ENCODE measurements at places on chromosomes 6 and 20.

DNA sequence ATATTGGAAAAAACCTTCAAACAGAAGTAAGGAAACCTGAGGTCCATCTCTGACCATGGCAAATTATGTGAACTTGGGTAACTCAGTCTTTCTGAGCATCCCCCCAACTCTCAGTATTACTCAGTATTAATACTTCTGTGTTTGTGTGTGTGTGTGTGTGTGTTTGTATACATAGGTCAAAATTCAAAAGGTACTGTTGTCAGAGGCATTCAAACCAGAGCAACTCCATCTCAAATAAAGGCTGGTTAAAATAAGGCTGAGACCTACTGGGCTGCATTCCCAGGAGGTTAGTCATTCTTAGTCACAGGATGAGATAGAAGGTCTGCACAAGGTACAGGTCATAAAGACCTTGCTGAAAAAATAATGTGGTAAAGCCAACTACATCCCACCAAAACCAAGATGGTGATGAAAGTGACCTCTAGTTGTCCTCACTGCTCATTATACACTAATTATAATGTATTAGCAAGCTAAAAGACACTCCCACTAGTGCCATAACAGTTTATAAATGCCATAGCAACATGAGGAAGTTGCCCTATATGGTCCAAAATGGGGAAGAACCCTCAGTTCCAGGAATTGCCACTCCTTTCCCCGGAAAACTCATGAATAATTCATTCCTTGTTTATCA lies 33.3 kb upstream of the SLC22A16 start:
- no peak for DNase-seq

GRCh38 chr6:132019586-132019985 lies 68.4 kb upstream of the CCN2 start:
- no peak for DNase-seq

DNA sequence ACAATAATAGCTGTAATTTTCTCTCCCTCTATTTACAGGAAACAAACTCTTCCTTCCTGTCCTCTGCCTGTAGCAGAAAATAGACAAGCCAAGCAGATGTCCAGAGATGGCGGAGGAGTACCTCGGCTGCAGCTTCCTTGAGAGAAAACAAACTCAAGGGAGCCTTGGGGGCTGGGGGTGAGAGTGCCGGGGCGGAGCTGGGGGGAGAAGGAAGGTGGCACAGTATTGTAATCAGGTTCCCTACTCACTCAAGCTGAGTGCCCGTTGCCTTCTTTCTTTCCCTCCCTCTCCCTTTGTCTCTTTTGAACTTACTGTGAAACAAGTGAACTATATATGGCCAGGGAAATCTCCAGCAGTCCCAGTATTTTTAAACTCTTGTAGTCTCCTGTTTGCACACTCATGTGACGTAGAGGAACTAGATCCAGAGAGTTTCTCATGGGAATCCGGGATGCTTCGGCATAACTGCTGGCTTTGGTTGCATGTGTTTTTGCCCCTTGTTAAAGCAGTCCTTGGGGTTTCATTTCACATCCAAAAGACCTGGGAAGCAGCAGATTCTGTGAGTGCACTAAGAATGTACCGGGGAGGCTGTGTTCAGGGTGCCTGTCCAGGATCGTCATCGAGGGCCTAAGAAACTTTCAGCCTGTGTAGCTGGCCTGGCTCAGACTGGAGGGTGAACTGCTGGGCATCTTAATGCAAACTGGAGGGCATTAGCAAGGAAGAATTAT lies 44.6 kb upstream of the HDDC2 start:
- no peak for DNase-seq

DNA sequence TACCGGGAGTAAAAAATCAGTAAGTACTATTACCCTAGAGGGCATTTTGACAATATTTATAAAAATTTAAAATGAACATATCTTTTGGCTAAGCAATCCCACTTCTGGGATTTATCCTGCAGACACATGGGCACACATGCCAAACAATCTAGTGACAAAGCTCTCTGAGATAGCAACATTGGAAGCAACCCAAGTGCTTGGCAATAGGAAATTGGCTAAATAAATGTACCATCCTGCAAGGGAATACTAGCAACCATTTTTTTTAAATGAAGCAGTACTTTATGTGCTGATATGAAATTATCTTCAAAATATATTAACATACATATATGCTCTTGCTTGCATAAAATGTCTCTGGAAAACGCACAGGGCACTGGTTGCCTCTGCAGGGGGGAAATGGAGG lies 133.8 kb downstream of the SNX5 start:
- no peak for DNase-seq

DNA sequence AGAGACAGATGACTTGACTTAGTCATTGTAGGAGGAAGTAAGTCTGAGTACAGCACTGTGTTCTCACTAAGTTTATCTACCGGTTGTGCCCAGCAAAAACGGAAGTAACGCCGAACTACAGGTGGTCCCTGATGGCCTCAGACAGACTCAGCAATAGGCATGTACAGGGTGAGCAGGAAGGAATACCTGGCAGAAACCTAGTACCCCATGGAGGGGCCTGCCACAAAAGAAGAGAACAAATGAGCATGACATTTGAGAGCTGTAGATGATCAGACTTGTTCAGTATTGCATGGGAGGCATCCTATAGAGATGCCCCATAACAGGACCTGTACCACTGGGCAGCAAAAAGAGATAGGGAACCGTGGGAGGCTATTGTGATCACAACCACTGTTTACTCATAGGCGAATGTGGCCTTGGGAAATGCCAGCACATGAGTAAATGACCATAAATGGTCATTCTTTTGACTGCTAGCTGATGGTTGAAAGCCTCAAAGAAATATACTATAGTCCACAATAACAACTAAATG lies 106.4 kb upstream of the TAB2 start:
- no peak for DNase-seq

- DNase-seq: no peak
These were observed 111.7 kb downstream of the TRERF1 start for GRCh38 chr6:42339991-42340401.

DNA sequence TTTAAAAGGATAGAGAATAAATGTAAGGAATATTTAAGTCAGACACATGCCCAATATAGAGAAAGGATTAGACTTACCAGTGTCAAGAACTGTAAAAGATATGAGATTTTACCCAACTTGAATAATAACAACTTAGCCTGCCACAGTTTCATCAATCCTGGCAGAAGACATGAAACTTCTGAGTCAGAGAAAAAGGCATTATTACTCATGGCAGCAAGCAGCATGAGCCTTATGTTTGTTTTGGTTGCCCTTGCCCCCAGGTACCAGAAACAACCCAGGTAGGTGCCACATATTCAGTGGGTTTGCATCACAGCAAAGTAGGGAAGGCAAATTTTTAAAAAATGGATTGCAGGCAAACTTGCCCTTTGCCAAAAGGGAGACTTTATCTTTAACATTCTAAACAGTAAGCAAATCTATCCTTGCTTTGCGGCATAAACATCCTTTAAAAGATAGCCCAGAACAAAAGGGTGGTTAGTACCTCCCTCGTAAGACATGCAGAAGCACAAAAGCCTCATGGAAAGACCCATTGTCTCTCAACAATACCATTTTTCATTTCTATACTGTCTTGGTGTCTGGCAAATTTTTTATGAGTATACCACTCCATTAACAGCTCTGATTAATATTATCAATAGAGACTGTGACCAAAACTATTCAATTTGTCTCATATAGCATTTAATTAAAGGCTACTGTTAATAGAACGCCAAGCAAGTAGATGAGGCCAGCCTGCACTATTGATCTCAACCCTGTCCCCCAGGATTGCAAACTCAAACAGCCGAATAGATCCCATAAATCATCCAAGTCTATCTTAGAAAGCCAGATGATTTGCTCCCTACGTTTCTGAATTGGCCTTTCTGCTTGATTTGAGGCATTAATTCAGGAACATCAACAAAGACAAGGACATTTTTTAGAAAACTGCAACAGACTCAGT lies 185.1 kb downstream of the COL19A1 start:
- no peak for DNase-seq

DNA sequence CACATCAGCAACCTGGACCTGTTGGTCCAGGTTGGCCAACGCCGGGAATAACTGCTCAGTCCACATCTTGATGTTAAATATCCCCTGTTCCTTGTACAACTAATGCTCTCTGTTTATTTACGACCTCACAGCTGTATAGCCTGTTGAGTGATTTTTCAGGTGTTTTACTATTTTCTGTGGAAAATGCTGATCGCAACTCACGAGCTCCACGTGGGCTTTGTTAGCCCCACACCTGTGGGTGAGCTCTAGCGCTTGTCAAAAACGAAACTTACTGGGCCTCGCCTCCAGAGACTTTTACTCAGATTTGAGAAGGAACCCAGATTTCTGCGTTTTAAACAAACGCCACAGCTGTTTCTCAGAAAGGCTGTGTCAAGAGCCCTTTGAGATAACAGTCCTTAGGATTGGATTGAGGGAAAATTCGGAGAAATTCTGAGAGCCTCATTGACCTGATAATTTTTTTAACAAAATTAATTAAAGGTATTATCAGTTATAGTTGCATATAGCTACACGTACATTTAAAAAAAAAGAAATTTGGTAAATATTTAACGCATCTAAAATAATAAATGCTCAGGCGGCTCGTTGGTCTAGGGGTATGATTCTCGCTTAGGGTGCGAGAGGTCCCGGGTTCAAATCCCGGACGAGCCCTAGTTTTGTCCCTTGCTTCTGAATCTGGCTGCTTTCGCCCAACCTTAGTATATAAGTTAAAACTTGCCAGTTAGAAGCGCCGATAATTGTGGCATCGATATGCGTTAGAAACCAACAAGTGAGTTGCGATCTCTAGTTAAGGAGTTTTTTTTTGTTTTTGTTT lies 16.7 kb downstream of the HMGN4 start:
- no peak for DNase-seq

- DNase-seq: peak; percentile 72
These were observed 42.8 kb upstream of the HFE start for GRCh38 chr6:26044140-26045064.

GRCh38 chr20:20888936-20889335 lies 176.5 kb upstream of the RALGAPA2 start:
- no peak for DNase-seq

- DNase-seq: no peak
These were observed 59.6 kb downstream of the LINC00237 start for GRCh38 chr20:21046413-21047070.

DNA sequence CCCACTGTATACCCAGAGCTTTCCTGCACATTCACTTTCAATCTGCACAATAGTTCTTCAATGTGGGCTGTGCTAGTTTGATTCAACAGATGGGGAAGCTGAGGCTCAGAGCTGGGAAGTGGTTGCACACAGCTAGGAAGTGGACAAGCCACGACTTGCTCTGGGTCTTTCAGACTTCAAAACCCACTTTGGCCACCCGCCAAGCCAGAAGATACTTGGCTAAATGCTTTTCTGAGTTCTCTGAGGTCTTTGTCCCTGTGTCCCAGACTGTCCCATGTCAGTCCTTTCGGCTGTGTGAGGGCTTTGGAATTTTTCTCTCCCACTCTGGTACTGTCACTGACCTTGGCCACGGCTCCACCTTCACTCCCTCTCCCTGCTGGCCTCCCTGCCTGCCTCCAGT lies 10.6 kb downstream of the PDYN start:
- DNase-seq: no peak

- no peak for DNase-seq
These were observed 775.8 kb downstream of the MAFB start for GRCh38 chr20:39913274-39913673.

DNA sequence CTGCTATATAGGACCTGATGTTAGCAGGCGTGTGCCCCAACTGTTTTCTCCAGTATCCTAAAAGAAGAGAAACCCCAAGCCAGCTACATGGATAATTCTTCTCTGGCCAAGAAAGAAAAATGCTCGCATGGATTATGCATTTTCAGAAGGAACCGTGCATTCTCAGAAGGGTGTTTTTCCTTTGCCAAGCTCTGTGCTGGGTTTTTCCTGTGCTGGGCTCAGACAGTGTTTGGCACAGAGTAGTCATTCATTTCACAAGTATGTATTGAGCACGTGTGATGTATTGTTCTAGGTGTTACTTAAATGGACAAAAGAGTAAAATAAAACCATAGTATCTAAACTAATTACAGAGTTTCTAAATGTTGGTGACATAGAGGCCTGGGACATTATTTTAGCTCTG lies 62.7 kb upstream of the ZNF133 start:
- DNase-seq: no peak

GRCh38 chr6:36714511-36714910 lies 16.9 kb downstream of the RAB44 start:
- no peak for DNase-seq

GRCh38 chr20:805713-806112 lies 27.8 kb upstream of the FAM110A start:
- DNase-seq: no peak

GRCh38 chr20:43936805-43937204 lies 22.2 kb downstream of the TOX2 start:
- DNase-seq: no peak

DNA sequence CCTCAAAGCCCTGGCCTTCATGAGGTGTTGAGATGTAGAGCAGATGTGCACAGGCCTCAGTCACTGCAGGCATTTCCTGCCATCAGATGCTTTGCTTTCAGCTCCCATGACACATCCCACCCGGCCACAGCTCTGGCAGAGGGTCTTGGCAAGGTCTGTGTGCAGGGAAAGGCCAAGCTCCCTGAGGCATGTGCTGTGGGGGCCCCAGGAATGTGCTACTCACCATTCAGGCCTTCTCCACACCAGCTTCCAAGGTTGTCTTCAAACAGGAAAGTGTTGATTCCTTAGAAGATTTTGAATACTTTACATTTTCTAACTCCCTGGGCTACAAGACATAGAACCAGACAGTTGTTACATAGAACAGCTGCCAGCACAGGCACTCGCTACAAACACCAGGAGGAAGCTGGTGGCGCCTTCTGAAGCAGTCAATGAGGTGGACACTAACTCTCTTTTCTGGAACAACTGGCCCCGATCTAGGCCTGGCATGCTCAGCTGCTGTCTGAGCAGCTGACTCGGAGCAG lies 27.8 kb downstream of the CASS4 start:
- no peak for DNase-seq

DNA sequence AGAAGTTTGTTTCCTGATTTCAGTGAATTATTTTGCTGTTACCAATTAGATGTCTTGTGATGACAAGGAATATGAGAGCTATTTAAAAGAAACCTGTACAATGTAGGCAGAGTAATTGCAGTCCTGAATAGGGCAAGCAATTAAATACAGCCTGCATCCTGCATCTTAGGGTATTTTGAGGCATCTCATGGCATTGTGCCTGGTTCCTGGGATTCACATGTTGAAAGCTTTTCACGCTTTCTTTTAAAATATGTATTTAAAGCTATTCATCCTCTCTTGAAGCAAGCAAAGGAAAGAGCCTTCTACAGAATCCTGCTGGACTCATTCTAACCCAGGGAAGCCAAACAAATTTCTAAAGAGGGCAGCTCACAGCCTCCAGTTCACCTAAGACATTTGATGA lies 4.7 kb upstream of the RRAGD start:
- DNase-seq: no peak

- DNase-seq: peak; percentile 92
These were observed 19.1 kb upstream of the NNAT start for GRCh38 chr20:37501940-37502339.

All from NCI-H2029 treated with DMSO at 0.1 percent for 48 hours (cell line).